ENCODE measurements at places on chromosomes 3 and 15. TPM values are rescaled to one million over a fixed set of nuclear protein-coding genes. Genes with fewer than 3 reads are reported as not detected.

DNA sequence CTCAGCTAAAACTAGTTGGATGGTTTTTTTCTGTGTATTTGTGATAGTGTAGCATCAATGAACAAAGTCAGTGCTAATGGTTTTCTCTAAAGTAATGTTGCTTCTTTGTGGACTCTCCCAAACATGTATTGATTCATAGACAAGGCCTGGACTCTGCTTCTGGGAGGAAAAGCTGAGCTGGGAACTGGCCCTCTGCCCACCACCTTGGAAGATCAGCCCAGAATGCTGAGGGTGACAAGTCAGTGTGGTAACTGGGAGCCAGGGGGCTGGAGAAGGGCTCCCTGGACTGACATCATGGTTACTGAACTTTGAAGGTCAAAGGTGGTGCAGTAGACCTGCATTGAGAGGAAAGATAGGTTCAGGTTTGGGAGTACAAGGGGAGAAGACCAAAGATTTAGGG is 3.0 kb downstream of the ARHGAP31 start:
- DNase-seq = no peak

DNA sequence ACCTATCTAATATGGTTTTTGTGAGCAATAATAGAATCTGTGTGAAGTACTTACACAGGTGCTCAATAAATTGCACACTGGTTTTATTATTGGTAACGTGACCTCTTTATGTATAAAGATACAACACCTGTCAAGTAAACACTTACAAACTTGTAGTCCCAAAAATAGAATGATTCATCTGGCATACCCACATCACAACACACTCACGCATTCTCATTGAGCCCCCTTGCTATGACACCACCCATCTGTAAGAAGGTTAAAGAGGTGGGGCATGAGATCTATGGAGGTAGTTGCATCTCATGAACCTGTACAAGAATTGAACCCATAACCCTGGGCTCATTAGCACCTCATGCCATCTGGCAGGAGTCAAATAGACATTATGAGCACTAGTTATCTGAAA is 134.9 kb upstream of the THBS1 start:
- DNase-seq = no peak

TLR9 gene
- under 0.01 TPM for total RNA-seq

SLC49A4 gene
- total RNA-seq = 7.0 TPM

AP3B2 gene
- total RNA-seq = 0.54 TPM

GRCh38 chr3:187966636-187967406 is 187.1 kb upstream of the LPP start:
- DNase-seq = no peak

POTEB gene
- not detected for total RNA-seq

- DNase-seq = no peak
Observed at GRCh38 chr3:151537726-151538125, 76.9 kb upstream of the IGSF10 start.

- DNase-seq = no peak
Observed at GRCh38 chr3:144502402-144502801, 530.8 kb downstream of the DIPK2A start.

- DNase-seq = no peak
Observed at GRCh38 chr3:187019542-187020072, 89.3 kb downstream of the ST6GAL1 start.

DNA sequence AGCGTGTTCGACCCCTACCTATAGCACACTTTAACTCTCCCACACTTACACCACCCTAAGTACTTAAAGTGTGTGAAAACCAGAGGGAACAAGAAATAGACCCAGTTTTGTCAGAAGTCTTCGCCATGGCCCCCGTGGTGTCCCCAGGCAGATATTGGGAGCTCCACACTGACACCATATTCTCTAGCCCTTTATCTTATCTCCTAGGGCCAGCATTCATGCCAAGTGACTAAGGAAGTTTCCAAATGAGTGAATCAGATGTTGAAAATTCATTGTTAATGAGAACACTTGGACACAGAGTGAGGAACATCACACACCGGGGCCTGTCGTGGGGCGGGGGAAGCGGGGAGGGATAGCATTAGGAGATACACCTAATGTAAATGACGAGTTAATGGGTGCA is 31.8 kb downstream of the P3H2 start:
- no peak for DNase-seq

DNA sequence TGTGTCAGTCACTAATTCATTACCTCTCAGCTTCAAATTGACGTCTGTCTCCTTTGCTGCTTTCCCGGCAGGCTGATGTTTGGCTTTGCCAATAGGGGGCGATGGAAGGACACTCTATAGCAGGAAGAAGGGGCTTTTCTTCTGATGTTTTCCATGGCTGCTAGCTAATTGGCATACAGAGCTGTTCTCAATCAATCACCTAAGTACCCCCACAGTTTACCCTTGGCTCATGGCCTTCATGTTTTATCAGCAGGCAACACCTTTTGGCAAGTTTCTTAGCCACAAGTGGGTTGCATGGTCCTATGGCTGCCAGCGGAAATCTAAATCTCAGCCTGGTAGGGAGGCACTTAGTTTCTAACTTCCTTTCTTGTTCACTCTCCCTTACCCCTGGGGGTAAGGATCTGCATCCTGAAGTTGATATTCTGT is 45.0 kb downstream of the ESYT3 start:
- no peak for DNase-seq

DNA sequence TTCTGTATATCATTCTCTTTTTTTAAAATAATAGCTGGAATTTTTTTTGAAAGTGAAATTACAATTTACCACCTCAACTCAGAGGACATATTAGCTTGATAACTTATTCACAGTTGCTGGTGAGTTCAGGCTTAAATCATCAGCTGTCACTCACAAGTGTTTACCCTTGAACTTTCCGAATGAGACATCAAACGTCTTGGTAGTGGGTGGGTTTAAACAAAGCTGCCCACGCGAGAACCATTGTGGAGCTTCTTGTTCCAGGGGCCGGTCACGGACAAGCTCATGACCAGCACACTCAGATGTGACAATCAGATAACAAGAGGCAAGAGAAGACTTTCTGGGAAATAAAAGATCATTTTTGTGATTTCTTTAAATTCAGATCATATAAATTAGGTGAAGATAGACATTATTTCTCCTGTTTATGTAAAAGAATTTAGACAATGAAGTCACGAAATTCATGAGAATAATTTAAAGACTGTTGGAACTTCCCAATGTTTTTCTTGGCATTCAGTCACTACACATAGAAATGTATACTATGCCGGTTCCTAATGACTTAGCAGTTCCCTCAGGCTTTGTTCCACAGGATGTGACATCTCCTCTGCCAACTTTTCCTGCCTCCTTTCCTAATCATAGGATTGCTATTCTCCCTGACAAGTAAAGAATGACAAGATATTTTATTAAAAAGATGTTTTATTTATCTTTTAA is 29.3 kb downstream of the BTD start:
- DNase-seq = no peak

PIF1 gene
- total RNA-seq = 0.27 TPM

ST8SIA2 gene
- 0.27 TPM for total RNA-seq

- DNase-seq = no peak
Observed at GRCh38 chr15:71812966-71813722, 2.8 kb downstream of the NR2E3 start.

DNA sequence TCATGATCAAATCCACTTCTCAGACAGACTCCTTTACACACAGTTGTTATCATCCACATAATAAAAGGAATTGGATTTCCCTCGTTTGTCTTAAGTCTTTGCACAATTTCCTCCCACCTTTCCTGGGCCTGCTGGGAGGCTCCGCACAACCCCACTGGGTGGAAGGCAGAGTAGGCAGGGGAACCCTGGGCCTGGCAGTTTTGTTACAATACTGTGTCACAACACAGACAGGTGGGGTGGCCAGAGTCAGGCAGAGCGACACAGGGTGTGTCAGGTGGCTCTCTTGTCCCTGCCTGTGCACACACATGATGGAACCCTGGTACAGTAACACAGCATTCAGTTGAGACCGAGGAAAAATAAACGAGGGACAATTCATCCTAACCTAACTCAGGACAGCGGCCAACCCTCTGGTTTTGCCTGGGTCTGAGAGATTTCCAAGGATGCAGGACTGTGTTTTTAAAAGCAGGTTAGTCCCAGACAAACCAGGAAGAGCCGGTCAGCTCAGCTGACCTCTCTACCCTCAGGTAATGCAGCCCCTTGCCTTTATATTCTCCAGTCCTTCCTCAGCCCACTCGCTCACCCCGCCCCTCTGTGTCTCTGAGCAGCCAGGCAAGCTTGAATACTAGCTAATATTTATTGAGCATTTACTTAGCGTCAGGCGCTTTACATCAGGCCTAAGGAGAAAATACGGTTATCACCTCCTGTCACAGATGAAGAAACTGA is 8.8 kb upstream of the FAM174B start:
- no peak for DNase-seq

DNA sequence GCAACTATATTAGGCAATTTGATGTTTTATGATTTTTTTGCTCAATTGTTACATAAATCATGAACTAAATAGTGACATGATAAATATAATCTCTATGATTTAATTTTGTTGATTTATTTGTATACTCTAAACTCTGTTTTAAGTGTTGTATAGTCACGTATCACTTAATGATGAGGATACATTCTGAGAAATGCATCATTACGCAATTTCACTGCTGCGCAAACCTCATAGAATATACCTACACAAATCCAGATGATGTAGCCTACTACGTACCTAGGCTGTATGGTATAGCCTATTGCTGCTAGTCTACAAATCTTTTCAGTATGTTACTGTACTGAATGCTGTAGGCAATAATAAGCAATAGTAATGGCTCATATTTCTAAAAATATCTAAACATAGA is 1029.8 kb downstream of the SI start:
- DNase-seq = no peak

- DNase-seq = no peak
Observed at GRCh38 chr3:120820748-120821147, 78.2 kb downstream of the GTF2E1 start.

PRRT3 gene
- total RNA-seq = 8.1 TPM

- peak; percentile 95 for DNase-seq
Observed at GRCh38 chr3:31226346-31226745, 306.4 kb upstream of the STT3B start.

DNA sequence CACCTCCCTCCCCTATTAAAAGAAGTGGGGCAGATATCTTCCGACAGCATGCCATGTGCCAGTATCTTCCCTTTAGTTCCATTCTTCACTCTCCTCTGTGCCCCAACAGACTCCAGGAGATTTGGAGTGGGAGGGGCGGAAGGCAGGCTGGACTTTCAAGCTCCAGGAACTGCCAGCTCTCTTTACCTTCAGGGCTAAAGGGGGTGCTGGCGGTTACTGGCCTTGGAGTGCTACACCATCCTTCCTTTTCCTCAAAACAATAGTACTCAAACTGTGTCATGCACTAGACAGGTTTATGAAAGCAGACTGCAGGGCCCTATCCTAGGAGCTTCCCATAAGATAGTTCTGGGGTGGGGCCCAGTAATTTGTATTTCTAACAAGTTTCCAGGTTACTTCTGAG is 6.0 kb downstream of the LINS1 start:
- no peak for DNase-seq

TAGLN3 gene
- not detected for total RNA-seq

GRCh38 chr15:44082558-44083157 is 112.4 kb downstream of the FRMD5 start:
- DNase-seq = no peak
